ENCODE measurements at places on chromosomes 12 and 14.

GRCh38 chr12:16349131-16349460, 1.7 kb downstream of the MGST1 start:
- DNase-seq, result no peak

GRCh38 chr12:131723532-131723931, 12.6 kb downstream of the SFSWAP start:
- DNase-seq, result no peak

GRCh38 chr12:11959117-11959823, 111.5 kb upstream of the BCL2L14 start:
- DNase-seq, result no peak

GRCh38 chr14:39491134-39491571, 58.9 kb upstream of the FBXO33 start:
- DNase-seq, result no peak

- DNase-seq, result no peak
Measured at GRCh38 chr12:50695961-50696360, 67.9 kb upstream of the ATF1 start.

DNA sequence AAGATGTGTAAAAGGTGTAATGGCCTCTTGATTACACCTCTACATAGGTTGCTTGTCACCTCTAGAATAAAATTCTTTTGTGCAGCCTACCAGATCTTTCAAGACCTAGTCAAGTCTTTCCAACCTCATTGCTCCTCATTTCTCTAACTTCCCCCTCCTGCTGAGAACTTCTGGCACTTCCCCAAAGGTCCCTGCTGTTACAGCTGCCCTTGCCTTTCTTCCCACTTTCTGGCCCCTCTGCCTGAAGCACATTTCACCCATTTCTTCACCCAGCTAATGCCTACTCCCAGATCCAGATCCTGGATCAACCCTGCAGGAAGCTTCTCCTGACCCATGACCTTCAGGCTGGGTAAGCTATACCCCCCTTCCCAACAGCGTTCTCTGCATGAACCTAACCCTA, 1.5 kb downstream of the TSHR start:
- no peak for DNase-seq

- no peak for DNase-seq
Measured at GRCh38 chr12:51937926-51938325, 13.6 kb upstream of the ACVR1B start.

DNA sequence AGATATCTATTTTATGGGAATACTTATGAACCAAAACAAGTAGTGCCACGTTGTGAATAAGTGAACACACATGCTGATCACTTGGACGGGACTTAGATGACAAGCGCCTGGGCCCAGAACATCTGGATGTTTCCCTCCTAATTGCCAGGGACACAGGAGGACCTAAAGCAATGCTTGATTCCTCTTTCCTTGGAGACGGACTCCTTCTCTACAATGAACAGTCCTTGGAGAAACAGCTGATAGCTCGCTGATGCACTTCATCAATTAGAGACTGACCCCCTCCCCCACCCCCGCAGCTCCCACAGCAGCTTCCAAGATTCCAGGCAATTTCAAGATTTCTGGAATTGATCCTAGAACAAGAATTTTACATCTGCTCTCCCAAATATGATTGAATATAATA, 86.4 kb downstream of the ST8SIA1 start:
- DNase-seq, result no peak

- DNase-seq, result no peak
Measured at GRCh38 chr12:47714826-47715386, 9.1 kb upstream of the RPAP3 start.

DNA sequence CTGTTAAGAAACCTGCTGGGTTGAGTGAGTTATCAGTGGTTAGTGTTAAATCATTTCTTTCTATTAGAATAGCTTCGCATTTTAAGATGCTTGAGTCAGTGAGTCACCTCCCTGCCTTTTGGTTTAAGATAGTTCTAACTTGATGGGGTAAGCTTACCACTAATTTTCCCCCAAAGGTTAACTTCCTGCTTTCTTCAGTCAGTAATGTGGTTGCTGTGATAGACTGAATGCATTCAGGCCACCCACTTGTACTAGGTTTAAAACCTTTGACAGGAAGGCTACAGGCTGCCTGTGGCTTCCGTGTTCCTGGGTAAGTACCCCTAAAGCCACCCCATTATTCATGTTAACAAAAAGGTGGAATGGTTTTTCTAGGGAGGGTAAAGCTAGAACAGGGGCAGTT, 25.3 kb downstream of the CLEC2A start:
- peak; percentile 20 for DNase-seq

DNA sequence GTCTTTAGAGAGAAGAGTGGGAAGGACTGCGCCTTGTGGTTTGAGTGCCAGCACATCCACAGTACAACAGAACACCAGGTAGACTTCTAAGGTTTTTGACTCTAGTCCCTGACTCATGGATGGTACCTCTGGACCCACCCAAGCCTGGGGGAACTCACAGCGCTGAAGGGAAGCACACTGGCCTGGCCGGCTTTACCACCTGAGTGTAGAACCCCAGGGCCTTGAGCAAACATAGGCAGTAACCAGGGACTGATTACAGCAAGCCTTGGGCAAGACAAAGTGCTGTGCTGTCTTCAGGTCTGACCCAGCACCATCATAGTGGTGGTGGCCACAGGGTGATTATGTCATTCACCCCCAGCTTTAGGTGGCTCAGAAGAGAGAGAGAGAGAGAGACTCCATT, 17.2 kb downstream of the EML5 start:
- DNase-seq, result no peak

DNA sequence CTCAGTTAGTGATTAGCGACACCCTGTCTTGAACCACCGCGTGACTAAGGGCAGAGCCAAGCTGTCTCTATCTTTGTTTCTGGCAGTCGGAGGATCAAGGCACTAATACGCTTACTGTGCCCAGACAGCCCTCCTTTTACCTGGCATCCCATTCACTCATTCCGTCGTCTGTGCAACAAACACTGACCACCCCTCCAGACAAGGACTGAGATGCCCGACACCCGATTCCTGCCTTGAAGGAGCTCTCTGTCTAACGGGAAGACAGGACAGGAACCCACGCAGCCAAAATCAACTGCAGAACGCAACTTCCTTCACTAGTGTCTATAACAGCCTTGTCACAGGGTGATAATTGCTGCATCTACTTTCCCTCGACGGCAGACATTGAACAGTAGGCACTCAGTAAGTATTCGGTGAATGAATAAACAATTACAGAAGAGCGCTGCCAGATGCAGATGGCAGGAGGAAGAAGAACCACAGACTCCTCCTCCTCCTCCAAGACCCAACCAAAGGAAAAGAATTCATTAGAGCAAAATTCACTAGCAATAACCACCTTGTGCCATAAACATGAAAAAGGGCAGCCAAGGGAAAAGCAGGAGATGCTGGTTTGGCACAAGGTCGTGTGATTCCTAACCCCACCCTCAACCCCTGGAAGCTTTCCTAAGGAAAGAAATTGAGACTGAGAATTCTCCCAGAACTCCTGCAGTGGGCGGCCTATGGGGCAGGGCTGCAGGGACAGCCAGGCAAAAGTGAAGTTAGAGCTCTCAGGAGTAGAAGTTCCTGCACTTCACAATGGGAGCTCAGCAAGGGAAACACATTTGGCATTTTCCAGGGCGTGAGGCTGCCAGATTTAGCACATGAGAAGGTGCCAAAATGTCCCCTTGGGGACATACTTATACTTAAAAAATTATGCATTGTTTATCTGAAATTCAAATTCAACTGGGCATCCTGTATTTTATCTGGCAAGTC, 186.6 kb upstream of the DIO3 start:
- DNase-seq, result no peak

- DNase-seq, result no peak
Measured at GRCh38 chr12:29957835-29958234, 174.1 kb upstream of the TMTC1 start.

DNA sequence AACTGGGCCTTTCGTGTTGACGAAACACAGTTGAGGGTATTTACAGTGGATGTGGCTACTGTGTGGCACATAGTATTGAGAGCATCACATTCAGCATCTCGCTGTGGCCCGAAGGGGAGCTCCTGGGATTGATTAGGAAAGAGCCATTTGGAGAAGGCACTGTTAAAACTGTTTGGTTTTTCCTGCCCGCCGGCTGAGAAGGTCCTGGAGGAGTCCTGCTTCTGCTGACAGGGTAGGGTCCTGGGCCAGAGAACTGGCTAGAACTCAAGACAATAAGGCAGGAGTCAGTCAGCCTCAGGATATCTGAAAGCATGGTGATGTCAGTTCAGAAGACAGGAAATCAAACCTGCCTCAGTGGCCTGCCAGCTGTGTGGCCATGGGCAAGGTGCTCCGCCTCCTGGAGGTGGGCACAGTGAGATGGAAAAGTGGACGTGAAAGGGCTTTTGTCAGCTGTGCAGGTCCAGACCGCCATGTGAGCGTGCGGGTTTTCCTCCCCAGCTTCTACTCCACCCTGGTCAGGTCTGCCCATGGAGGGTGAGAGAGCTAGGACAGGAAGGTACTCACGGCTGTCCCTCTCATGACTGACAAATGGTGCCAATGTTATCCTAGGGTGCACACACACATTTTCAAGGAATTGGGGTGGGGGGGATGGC, 92.3 kb downstream of the NTF3 start:
- no peak for DNase-seq

GRCh38 chr12:111687255-111687654, 1.4 kb downstream of the ACAD10 start:
- no peak for DNase-seq

DNA sequence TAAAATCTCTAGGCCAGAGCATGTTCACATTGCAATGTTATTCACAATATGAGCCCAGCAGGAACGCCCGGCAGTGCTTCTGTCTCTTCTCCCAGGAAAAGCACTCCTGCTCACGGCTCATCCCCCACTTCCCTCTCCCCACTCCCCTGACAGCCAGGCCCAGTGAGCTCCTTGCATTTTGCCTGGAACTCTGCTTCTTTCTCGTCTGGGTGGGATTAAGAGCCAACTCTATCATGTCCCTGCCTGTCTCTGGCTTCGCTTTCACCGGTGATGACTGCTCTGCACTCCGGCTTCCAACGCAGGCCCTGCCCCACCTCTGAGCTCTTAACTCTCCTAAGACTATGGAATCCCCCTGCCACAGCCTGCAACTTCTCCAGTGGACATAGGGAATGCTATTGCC, 2.5 kb downstream of the PLEK2 start:
- DNase-seq, result no peak

GRCh38 chr12:67517181-67517887, 131.2 kb upstream of the DYRK2 start:
- no peak for DNase-seq

GRCh38 chr12:53399896-53400295, 19.9 kb downstream of the SP1 start:
- DNase-seq, result no peak

GRCh38 chr14:22505309-22505696, 83.7 kb downstream of the DAD1 start:
- DNase-seq, result no peak

GRCh38 chr12:52183544-52183910, 8.3 kb downstream of the KRT80 start:
- no peak for DNase-seq

- DNase-seq, result no peak
Measured at GRCh38 chr12:15180325-15180724, 40.9 kb downstream of the RERG start.

- no peak for DNase-seq
Measured at GRCh38 chr14:33039311-33039710, 100.6 kb downstream of the NPAS3 start.

GRCh38 chr14:75417674-75418073, 10.1 kb upstream of the JDP2 start:
- no peak for DNase-seq

DNA sequence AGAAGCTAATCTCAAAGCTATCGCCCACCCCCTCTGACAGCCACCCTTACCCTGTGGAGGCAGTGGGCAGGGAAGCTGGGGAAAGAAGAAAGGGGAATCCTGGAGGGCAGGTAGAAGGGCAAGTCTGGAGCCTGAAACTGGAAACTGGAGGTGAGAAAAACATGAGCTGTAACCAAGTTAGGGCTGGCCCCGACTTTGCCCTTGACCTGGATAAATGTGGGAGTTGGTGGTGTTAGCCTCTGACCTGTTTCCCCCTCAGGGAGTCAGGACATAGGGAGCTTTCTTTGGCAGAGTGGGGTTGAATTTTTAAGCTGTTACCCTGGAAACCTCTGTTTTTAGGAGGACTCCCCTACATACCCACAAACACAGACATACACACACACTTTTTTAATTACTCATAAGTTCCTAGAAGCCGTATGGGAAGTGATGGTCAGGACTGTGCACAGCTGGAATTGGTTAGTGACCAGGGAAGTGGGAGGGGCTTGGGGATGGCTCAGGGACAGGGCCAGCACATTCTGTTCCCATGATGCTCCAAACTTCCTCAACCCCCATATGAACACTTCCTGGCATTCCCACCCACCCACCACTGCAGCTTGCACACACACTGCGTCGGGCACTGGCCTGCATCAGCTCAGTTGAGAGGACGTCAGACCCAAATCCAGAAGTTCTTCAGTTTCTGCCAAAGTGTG, 5.0 kb upstream of the MMP19 start:
- no peak for DNase-seq

- DNase-seq, result no peak
Measured at GRCh38 chr12:14716848-14717444, 20.5 kb upstream of the GUCY2C start.
